ENCODE measurements at places on chromosomes 1 and 21.

DNA sequence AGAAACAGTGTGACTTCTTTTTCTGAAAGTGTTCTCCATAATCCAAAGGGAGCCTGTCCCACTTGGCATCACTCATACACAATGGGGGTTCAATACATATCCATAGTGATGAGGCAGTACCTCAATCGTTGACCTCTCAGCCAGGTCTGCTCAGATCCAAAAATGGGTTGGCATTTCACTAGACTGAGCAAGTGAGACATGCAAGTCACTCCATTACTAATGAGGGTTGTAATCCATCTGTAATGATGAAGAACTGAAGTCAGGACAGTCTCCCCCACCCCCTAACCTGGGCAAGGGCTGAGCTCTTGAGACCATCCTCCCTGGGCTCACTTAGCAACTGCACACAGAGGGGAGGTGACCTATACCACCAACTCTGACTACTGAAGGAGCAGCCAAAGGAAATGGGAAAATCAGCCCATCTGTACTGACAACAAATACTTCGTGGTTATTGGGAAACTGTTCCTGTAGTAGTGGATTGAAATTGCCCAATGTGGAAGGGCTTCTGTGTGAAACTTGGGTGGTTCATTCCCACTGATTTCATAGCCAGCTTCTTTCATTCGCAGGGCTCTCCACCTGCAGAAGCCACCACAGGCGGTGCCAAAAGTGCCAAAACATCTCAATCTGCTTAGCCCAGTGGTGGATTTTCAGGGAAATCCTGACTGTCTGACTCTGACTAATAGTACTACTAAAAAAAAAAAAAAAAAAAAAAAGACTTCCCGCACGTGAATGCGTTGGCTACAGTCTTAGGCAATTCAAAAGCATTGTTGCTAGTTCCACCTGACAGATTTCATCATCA lies 5.0 kb downstream of the NGF start:
- DNase-seq = no peak

GRCh38 chr1:228274452-228275178 lies 66.8 kb downstream of the OBSCN start:
- DNase-seq = no peak

DNA sequence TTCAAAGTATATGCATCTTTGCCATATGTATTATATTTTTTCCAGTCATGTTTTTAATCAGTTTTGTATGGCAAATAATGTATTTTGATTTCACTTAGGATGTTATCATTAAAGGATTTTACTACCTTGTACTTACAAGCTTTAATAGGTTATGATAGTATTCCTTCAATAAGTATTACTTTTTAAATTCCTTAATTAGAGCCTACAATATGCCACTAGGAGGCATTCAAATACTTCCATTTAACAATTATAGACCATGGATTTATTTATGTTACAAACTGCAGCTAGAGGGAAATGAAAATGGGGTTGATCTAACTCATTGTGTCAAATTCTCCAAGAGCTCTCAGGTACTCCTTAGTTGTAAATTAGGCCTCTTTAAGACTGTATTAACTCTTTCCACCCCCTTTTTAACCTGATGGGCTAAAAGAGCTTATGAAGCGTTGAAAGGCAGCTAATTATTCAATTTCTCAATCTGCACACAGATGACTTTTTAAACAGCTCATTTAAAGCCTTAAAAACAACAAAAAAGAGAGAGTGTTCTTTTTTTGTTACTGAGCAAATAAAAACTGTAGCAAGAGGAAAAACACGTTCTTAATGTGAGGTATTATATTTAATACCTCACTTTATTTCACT lies 156.2 kb downstream of the DENND1B start:
- DNase-seq = no peak

GRCh38 chr1:70934194-70934961 lies 113.2 kb downstream of the PTGER3 start:
- no peak for DNase-seq

GRCh38 chr1:39646232-39647081 lies 7.0 kb upstream of the HEYL start:
- no peak for DNase-seq
